SK-N-DZ (cell line): ENCODE measurements at places on chromosomes 12 and 14.

DNA sequence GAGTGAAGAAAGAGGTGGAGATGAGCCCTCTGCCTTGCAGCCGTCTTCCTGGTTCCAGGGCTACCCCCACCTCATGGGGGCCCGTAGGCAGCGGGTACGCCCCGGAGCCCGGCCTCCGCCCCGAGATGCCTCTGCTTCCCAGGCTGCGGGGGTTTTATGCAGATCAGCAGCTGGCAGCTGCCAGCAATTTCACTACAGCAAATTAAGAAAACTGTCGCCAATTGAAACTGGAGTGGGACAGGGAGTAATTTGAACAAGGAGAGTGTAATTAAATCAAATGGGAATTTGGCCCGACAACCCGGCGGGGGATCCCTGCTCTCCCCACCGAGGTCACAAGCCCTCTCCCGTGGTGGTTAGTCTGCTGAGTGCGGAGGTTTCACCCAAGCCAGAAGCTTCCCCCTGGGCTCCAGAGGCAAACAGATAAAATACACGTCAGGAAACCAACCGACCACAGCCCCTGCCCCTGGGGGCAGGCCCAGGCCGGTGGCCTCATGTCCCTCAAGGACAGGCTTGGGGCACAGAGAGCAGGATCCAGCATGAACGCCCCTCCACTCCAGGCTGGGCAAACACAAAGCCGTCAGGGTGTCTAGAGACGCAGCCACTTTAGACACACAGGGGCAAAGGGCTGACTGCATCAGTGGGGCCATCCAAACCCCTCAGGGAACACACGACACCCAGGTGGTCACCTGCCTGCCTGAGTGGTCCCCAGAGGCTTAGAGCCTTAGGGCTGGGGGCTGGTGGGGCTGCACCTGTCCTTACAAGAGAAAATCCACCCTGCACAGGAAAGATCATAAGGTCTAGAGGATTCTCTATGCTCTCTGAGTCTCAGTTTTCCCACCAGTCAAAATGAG, 53.8 kb downstream of the TESC start:
- peak; percentile 59 for DNase-seq

GRCh38 chr14:67285876-67286452, 44.7 kb downstream of the PALS1 start:
- DNase-seq, result peak; percentile 22

- peak; percentile 96 for DNase-seq
Observed at GRCh38 chr12:6613015-6613775, 6.0 kb upstream of the CHD4 start.

GRCh38 chr14:101972126-101972866, 7.9 kb downstream of the DYNC1H1 start:
- DNase-seq, result no peak

GRCh38 chr14:50704454-50705010, 36.4 kb upstream of the SAV1 start:
- no peak for DNase-seq

DNA sequence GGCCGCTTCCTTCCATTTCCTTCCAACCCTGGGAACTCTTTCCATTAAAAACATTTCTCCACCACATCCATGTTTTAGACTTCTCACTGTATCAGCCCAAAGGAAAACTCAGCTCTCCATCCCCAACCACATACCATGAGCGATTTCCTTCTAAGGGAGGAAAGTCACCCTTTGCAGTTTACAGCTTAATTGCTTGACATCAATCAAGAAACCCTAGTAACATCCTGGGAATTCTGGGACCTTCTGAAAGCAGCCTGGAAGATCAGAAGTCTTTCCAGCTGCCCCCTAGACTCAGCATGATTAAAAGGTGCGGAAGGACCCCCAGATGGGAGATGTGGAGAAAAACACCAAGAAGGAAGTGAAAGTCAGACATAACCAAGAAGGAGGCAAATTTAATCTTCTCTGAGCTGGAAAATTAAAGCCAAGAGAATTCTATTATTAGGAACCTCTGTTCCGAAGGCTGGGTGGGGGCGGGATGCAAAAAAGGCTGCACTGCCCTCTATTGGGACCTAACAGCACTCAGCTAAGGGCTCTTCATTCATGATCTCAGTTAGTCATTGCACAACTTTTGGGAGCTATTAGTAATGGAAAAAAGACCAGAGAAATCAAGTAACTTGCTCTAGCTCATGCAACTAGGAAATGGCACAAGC, 73.3 kb upstream of the PLXNC1 start:
- no peak for DNase-seq

GRCh38 chr12:89752341-89752740, 43.7 kb upstream of the ATP2B1 start:
- no peak for DNase-seq

- no peak for DNase-seq
Observed at GRCh38 chr12:2049604-2050540, 2.9 kb upstream of the CACNA1C start.

GRCh38 chr12:13937735-13938134, 43.7 kb downstream of the GRIN2B start:
- no peak for DNase-seq

DNA sequence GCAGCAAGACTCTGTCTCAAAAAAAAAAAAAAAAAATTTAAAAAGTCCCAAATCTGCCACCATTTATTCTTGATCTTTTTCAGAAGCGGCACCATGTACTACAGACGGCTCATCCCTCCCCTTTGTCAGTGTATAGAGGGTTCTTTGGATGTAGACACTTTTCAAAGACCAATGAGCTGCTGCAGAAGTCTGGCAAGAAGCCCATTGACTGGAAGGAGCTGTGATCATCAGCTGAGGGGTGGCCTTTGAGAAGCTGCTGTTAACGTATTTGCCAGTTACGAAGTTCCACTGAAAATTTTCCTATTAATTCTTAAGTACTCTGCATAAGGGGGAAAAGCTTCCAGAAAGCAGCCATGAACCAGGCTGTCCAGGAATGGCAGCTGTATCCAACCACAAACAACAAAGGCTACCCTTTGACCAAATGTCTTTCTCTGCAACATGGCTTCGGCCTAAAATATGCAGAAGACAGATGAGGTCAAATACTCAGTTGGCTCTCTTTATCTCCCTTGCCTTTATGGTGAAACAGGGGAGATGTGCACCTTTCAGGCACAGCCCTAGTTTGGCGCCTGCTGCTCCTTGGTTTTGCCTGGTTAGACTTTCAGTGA, 6.5 kb upstream of the ACACB start:
- no peak for DNase-seq

DNA sequence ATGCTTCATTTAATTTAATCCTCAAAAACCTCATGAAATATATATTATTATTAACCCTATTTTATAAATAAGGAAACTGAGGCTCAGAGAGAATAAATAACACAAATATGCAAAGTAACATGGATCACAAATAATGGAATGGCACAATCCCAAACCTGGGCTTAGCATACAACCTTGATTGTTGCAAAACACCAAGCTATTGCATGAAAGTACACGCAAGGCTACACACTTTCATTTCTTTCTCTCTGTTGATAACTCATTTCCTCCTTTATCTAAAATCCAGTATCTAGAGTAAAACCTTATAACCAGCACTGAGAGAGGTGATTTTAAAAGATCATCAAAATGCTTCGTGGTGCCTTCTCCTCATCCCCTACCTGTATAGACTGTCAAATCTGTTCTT, 2.8 kb upstream of the DAAM1 start:
- no peak for DNase-seq

- DNase-seq, result no peak
Observed at GRCh38 chr14:21233457-21234076, 35.7 kb downstream of the HNRNPC start.

DNA sequence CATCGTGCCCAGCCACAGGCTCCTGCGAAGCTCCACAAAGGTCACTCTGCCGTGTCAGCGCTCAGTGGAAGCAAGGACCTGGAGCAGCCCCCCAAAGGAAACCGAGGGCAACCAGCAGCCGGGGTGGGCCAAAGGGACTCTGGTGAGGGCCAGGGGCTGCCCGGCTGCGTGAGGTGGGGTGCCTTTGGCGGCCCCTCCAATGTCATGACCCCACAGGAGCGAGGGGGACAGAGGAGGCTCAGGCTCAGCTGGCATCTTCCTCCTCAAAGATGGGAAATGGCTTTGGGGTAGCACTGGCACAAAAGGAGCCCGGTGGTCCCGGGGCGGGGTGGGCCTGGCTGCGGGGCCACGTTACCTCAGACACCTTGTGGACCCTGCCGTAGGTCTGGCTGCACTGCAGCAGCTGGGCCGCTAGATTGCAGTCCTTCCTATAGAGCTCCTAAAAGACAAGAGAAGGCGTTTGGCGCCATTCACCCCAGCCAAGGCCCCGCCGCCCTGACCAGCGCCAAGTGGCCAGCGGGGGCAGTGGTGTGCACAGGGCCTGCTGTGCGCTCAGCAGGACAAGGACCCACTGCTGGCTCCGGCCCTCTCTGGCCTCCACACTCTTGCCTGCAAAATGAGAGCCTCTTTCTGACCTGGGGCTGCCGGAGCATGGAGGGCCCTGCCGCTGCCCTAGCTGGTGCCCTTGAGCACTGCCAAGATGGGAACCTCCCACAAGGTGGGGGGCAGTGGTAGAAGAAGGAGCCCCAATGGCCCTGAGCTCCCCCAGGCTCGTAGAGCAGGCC, 46.9 kb downstream of the BEGAIN start:
- DNase-seq, result peak; percentile 41

DNA sequence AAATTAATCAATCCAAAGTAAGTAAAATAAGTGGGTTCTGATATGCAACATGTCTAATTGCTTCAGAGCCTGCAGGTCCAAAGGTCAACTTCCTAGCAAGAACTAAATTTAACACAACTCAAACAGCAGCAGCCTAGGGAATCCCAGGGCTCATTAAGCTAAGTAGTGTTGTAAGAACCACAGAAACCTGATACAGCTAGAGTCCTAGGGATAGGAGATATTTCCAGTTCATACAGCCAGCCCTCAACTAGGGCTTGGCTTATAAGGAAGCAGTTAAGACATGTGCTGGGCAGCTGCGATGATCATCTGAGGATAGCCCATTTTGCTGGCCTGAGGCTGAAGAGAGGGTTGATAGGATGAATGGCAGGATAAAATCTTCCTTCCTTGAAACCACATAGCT, at the start of gene OR4Q3:
Gene OR4Q3, plus strand, starts transcription at position 316 of the 400 bp plus-strand sequence.
- DNase-seq, result no peak

GRCh38 chr14:20807304-20808161, 4.9 kb upstream of the RNASE1 start:
- DNase-seq, result no peak

DNA sequence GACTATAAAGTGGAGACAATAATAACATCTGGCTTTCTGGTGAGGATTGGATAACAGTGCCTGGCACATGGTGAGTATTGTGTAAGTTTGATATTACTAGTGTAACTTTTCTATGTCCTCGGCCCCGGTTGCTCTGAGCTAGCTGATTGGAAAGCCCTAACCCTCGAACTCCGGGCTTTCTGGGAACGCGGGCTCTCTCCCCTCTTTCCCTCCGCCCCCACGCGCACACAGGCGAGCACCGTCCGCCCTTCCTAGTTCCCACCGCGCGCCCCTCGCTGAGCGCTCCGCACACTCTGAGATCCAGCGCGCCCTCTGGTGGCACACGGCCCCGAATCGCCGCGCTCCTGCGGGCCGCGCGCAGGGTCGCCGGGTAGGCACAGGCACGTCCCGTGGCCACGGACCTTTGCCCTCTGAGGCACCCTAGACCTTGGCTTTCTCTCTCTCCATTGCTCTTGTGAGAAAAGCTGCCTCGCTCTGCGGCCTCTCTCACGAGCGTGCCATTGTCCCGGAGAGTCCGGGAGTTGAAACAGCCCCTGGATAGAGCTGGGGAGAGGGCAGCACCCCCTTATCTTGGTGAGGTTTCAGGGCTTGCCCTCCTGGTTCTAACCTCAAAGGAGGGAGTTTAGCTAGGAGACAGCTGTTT, 23.2 kb upstream of the ESRRB start:
- peak; percentile 65 for DNase-seq

DNA sequence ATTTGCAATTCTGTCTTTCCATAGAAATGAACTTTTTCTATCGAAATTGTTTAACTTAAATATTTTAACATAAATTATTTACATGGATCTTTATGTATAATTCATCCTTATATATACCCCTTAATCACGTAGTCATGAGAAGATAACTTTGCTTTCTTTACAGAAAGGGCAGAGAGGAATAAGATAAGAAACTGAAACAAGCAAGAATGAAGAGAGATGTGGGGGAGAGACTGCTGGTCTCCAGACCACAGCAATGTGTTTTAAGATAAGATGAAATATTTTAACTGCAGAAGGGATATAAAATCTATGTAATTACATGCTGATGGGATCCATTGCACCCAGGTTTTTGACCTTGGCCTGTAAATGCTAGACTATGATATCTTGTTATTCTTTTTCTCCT, 34.7 kb upstream of the DNM1L start:
- no peak for DNase-seq

DNA sequence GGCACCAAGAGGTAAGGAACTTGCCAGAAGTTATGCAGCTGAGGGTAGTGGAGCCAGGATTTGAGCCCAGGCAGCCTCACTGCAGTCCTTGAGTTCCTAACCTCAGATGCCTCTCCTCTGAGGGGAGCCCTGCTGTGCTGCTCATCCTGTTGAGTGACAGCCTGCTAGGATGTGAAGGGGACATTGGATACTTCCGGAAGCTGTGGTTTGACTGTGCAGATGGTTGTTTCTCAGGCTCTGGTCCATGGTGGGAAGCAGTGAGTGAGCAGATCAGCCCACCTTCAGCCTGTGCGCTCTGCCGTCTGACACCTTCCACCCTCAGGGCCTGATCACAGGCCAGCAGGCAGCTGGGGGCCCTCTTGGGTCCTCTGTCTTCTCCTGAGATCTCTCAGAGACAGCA, 253.2 kb downstream of the CACNA1C start:
- no peak for DNase-seq

- DNase-seq, result no peak
Observed at GRCh38 chr12:54359762-54360351, 4.4 kb downstream of the GPR84 start.

DNA sequence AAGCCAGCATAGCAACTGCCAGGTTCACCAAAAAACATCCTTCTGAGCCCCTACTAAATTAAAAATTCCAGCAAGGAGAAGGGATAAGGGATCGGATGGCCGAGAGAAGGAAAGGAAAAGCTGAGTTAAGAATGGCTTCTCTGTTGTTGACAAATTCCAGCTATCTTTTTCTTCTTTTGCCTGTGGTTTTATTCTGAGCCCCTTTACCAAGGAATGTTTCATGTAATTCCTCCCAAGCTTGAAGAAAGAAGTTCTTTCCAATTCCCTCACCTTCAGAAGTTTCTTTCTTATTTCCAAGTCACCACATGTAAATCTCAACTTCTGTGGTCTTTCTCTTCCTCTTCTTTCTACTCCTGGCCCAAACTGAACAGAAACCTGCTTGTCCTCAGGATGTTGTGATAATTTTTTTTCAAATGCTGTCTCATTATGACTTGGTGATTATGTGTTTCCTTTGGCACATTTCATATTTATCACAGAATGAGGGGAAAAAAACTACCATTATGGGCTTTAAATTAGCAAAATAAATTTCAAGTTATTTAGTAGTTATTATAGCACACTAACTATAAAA, 40.0 kb downstream of the FGD6 start:
- DNase-seq, result no peak
